Fibroblast of mammary gland (primary cell): ENCODE measurements at places on chromosomes 5 and 9.

DNA sequence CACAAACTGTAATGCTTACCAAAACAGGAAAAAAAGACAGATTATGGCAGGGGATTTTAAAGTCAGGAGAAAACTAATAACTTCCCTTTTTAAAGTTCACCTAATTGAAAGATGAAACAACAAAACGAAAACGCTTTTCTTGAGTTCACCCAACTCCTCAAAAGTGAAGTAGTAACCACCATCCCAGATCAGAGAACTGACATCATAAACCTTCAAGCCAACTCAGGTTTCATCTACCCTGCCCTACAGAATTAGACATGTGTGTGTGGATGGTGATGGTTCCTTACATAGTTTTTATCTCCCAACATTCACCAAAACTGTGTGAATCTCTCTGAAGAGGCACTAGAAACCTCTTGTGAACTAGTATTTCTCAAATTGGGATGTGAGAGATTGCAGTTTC lies 195.2 kb upstream of the PTGER4 start:
- no peak for DNase-seq

DNA sequence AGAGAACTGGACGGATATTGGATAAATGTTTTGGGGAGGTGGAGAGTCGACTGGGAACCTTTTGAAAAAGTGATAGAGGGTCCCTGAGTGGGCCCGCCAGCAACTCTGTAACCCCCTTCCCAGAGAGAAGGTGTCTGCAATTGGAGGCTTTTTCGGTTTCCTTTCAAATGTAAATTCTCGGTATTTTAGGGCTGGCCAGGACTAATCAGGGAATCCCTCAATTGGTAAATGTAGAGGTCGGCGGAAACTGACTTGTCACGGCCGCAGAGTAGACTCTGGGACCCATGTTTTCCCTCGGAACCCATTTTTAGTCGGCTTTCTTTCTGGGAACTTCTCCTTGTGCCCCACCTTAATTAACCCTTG lies 524 bp downstream of the CCNB1 start:
- peak; percentile 7 for DNase-seq

GRCh38 chr5:16826379-16827125 lies 109.5 kb downstream of the MYO10 start:
- DNase-seq: no peak

- no peak for DNase-seq
Observed at GRCh38 chr9:89721176-89721700, 116.4 kb downstream of the GADD45G start.

- DNase-seq: no peak
Observed at GRCh38 chr5:57111993-57112392, 61.9 kb upstream of the GPBP1 start.

DNA sequence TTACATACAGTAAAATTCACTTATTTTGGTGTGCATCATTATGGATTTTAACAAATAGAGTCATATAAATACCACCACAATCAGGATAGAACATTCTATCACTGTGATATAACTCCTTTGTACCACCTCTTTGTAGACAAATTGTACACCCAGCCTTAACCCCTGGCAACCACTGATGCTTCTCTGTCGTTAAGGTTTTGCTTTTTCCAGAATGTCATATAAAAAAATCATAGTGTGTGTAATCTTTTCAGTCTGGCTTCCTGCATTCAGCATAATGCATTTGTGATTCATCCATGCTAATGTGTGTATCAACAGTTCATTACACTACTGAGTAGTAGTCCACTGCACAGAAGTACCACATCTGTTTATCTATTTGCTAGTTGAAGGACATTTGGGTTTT lies 81.2 kb downstream of the ARSB start:
- DNase-seq: peak; percentile 48

DNA sequence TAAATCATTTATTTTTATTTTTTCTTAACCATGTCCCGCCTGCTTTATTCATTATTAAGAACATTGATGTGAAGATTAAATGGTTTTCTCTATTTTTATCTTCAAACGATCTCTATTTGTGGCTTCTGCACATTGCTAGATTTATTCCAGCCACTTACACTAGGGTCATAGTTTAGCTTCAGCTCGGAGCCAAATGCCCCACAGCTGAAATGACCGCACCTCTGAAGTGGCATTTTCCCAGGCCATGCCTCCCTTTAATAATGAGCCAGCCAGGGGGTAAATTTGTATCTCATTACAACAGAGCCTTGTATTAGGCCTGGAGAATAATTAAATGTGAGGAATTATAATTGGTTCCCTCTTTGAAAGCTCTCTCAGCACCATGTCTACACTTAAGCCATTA lies 89.4 kb downstream of the DOCK8 start:
- no peak for DNase-seq

- DNase-seq: no peak
Observed at GRCh38 chr9:112007575-112008240, 111.1 kb downstream of the UGCG start.

DNA sequence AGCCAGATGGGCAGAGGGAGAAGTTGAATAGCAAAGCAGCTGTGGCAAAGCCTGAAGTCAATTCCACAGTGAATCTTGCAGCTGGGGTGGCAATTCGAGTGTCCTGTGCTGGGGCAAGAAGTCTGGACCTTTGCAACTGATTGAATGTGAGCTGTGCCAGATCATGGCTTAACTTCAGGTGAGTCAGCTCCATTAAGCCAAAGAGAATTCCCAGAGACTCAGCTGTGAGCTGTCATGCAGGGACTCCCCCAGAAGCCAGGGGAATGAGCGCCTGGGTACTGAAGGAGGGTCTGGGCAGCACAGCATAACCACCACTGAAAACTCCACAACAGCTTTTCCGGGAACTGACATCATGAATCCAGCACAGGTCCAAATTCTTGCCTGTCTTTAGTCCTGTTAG lies 153.5 kb upstream of the TRPC7 start:
- peak; percentile 7 for DNase-seq

GRCh38 chr9:33329117-33329563 lies 38.8 kb downstream of the NFX1 start:
- peak; percentile 95 for DNase-seq

- no peak for DNase-seq
Observed at GRCh38 chr5:28557114-28557513, 1518.7 kb upstream of the CDH9 start.

DNA sequence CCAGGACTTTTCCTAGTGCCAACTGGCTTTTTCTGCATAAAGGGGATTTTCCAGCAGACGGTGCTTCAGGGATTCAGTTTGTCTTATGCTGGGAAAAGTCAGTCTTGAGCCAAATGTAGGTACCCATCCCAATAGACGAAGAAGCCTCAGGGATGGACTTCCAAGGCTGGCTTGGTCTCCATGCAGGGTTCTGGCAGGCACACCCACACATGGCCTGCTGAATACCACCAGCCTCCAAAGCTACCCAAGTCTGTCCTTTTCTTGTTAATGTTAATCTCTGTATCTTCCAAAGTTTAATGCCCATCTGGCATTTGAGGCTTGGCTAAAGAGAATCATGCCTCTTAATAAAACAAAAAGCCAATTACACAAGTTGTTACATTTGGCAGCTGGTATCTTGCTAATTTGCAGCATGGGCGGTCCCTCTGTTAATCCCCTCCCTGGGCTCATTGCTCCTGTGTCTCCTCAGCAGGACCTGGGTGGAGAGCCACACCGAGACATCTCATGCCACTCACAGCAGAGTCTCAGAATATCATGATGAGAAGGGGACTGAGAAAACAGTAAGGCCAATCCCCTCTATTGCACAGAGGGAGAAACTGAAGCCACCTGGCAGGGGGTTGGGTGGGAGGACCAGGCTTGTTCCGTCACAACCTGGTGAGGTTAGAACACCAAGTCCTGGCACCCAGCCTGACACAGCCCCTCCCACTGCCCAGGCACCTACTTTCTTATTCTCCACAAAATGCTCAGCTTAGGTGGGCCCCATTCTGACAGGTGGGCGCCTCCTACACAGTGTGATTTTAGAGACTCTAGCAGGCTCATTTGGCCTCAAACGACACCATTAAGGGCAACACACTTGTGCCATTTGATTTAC lies 243.2 kb downstream of the FSTL4 start:
- DNase-seq: no peak

- DNase-seq: no peak
Observed at GRCh38 chr9:110573305-110573704, 6.2 kb downstream of the SVEP1 start.
